ENCODE measurements at places on chromosomes 6 and 20.
A peak's percentile ranks its signal among the peaks of the same experiment; 100 is the strongest.

DNA sequence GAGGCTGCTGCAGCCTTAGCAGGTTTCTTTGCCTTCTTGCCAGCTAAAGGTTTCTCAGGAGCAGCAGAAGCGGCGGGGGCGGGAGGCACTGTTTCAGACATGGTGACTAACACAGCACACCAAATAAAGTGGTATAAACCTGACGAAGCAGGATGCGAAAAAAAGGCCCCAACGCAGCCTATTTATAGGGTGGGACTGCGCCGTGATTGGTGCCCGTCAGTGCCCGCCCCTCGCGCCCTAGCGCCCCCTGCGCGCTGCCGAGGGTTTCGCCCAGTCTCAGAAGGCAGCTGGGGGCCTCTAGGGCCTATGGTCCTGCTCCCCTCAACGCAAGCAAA, 55.0 kb downstream of the TRIM38 start:
- DNase-seq: peak; percentile 89

GRCh38 chr20:4726710-4727397, 5.1 kb downstream of the PRND start:
- peak; percentile 10 for DNase-seq

- DNase-seq: no peak
Measured at GRCh38 chr20:22343612-22344011, 240.8 kb downstream of the FOXA2 start.

- DNase-seq: no peak
Measured at GRCh38 chr6:170128811-170129681, 161.8 kb downstream of the DLL1 start.

DNA sequence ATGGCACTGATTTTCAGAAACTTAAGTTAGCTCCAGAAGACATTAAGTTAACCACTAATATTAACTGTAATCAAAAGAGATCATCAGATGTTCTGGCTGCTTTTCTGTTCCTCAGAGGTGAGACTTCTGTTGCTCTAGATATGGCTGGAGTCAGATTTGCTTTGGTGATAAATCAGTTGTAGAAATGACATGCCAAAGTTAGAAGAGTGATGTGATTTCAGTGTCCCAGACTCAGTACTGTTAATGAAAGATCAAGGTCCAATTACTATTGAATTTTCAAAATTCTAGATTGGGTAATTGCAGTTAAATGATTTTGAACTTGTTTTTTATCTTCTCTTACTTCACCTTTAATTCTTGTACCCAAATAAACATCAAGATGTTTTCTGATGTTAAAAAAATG, 402.4 kb upstream of the SYNCRIP start:
- DNase-seq: no peak

DNA sequence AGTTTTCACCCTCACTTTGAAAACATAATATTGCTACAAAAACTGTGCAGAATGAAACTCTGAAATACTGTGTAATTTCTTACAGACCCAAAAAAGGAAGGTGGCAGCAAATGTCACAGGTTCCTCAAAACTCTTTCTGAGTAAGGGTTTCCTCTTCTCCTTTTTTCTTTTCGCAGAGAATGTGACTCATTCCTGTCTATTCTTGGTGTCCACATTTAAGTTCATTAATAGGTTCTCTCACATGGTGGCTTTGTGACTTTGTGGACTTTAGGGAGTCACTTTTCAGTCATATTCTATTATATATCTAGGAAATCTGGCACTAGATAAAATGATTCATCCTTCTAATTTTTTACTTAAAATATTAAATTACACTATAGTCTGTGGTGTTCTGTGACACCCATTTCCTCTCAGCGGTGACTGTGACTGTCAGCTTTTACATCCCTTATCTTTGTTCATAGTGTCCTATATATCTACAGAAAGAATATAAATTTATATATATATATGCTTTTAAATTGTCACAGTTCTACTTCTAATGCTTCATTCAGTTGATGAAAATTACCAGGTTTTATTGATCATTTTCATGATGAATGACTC, 126.8 kb upstream of the HCRTR2 start:
- DNase-seq: peak; percentile 84

DNA sequence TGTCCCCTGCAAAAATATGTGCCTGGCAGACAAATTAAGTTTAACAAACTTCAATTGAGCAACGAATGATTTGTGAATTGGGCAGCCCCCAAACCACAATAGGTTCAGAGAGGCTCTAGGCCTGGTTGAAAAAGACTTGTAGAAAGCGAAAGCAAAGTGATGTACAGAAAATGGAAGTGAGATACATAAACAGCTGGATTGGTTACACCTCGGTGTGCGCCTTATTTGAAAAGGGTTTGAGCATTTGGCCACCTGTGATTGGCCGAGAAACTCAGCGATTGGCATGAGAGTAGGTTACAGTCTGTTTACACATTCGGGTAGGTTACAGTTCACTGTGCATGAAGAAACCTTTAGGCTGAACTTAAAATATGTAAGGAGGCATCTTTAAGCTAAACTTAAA, 136.9 kb downstream of the CD83 start:
- no peak for DNase-seq

GRCh38 chr20:36065427-36065998, 89.0 kb upstream of the EPB41L1 start:
- DNase-seq: no peak

GRCh38 chr6:36772397-36772796, 66.8 kb downstream of the CPNE5 start:
- no peak for DNase-seq

- no peak for DNase-seq
Measured at GRCh38 chr6:81897793-81898192, 145.3 kb upstream of the TENT5A start.

GRCh38 chr6:107510108-107510507, 20.2 kb downstream of the SOBP start:
- DNase-seq: no peak

- peak; percentile 72 for DNase-seq
Measured at GRCh38 chr6:12286373-12287110, 3.6 kb upstream of the EDN1 start.

- DNase-seq: no peak
Measured at GRCh38 chr6:35371494-35372262, 29.3 kb downstream of the PPARD start.

GRCh38 chr20:6115221-6115895, 7.5 kb downstream of the FERMT1 start:
- DNase-seq: no peak

GRCh38 chr6:106804346-106805335, 169.9 kb downstream of the CD24 start:
- no peak for DNase-seq

GRCh38 chr6:1604158-1605003, 5.3 kb upstream of the FOXC1 start:
- peak; percentile 71 for DNase-seq

DNA sequence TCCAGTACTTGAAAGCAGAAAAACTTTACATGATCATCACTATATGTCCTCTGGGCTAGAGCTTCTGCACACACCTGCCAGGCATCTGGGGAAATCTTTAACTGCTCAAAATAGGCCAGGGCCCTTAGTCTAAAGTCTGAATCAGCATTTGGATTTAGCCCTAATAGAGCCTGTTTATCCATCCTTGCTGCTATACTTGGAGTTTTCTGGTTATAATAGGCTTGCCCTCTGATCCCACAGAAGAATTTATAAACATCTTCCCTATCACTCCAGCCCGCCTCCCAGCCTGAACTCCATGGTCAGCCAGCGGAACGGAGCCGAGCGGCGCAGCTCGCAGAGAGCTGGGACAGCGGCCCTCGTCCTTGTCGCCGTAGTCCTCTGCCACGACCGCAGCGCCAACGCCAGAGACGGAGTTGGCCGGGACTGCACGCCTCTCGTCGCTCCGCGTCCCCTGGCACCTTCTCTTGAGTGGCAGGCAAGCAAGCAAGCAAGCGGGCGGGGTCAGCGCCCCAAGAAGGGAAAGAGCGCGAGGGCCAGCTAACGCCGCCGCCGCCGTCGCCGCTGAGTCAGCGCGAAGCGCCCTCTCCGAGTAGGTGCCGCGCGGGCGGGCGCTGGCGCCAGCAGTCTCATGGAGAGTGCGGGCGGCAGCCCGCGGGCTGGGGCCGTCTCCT, 25.4 kb upstream of the ASIP start:
- DNase-seq: peak; percentile 80

GRCh38 chr6:89970609-89971337, 76.5 kb downstream of the GJA10 start:
- peak; percentile 59 for DNase-seq
